RWPE1 (cell line): ENCODE measurements at places on chromosomes 5 and 9.

GRCh38 chr5:105687493-105687892 lies 1983.2 kb downstream of the EFNA5 start:
- DNase-seq, result no peak

- DNase-seq, result no peak
Observed at GRCh38 chr9:35501946-35502345, 12.0 kb downstream of the RUSC2 start.

DNA sequence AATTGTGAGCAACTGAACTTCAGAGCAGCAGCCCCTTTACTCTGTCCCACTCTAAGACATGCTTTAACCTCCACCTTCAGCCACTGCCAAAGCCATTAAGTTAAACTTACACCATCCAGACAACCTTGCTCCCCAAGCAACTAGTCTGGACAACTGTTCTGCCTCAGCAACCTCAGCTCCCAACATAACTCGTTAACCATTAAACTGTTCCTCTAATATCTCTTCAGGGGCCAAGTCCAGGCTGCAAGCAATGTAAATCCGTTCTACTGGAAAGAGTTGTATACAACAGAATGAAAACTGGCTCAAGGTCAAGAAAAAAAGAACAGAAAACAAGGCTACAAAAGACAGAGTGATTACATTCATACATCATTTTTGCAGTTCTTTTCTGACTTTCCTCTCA lies 131.7 kb upstream of the TARS1 start:
- no peak for DNase-seq

- DNase-seq, result no peak
Observed at GRCh38 chr9:126123927-126124326, 202.7 kb upstream of the MVB12B start.

DNA sequence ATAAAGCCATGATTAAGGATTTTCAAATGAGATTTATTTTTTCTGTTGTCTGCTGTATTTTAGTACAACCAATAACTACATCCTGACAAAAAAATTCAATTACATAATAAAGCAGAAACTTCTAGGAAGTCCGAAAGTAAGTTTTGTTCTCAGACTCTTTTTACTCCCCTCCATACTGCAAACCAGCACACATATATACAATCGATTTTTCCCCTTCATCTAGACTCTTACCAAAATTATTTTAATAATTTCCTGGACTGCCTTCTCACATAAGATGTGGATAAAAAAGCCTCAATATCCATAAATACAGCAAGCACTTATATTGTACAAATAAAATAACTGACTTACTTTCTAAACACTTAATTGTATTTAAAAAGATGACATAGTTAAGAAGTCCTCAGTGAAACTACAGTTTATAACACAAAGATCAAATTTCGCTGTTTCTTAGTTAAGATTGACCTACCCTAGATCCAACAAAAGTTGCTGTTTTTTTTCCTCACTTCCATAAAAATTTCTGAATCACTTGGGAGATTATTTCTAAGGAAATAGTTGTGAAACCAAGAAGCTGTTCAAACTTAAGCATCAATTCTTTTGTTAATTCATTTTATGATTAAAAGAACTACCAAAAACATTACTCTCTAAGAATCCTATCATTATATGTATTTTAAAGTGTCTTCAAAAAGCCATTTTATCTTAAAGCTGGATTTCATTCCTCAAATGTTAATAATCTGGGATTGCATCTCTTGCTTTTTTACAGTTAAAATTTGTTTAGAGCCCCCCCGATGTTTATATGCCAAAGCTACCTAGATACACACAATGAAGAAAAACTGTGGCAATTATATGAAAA lies 74.7 kb upstream of the IFNE start:
- DNase-seq, result no peak
